ENCODE measurements at places on chromosomes 3 and 15. TPM values are rescaled to one million over a fixed set of nuclear protein-coding genes. Genes with fewer than 3 reads are reported as not detected.

The EIF4G1 gene
- 225 TPM for total RNA-seq

The RPL32 gene
- 644 TPM for total RNA-seq

The WDR72 gene
- total RNA-seq, result not detected

The EFCC1 gene
- not detected for total RNA-seq

The MAGEL2 gene
- under 0.01 TPM for total RNA-seq

Measured in IMR-90 (cell line).